ENCODE measurements at places on chromosomes 12 and 14. TPM values are rescaled to one million over a fixed set of nuclear protein-coding genes. Genes with fewer than 3 reads are reported as not detected.

The TOMM20L gene
- 0.92 TPM for total RNA-seq

The LYZ gene
- 3.3 TPM for total RNA-seq

DNA sequence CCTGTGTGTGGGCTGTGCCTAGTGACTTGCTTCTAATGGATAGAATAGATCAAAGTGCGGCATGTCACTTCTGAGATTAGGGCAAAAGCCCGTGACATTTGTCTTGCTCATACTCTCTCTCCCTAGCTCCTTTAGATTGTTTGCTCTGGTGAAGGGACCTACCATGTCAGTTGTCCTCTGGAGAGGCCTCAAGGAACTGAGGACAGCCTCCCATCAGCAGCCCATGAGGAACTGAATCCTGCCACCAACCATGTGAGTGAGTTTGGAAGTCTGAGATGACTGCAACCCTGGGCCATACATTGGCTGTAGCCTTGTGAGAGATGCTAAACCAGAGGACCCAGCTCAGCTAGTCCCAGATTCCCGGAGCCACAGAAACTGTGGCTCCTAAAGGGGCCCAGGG, 101.6 kb upstream of the ESRRB start:
- DNase-seq = no peak

- no peak for DNase-seq
These were observed 1.0 kb downstream of the SOCS4 start for GRCh38 chr14:55028066-55028465.

The CLEC7A gene
- total RNA-seq = not detected

The MDGA2 gene
- not detected for total RNA-seq

DNA sequence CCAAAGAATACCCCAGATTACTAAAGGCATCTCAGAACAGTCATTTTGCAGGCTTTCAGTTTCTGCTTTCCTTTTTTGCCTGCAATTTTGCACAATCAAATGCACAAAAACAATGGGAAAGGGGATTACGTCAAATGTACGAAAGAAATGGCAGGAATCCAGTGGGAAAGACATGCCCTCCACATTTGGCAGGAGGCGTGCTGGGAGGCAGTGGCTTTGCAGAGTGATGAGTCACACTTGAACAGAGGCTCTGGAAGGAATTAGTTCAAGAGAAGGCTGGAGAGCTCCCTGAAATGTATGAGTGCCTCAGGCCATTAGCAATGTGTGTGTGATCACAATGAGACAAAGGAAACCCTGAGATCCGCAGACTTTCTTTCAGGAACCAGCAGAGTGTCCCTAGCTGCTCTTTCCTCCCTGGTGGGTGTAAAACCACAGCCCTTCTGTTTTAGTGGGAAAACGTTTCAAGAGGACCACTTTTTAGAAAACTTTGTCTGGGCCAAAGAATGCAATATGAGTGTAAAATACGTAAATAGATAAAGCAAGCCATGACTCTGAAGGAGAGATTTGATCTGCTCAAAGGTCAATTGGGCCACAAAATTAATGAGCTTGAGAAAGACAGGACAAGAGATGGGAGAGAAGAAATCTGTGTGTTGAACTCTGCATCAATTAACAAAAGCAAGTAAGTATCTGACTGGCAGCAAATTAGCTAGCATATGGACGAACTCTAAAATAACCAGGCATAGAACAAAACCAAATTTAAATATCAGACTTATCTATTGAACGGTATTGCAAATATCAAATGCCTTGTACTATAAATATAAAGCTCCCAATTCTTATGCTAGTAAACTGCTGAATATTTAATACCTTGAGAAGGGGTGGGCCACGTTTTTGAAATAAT, 155.4 kb upstream of the PDE3A start:
- no peak for DNase-seq

DNA sequence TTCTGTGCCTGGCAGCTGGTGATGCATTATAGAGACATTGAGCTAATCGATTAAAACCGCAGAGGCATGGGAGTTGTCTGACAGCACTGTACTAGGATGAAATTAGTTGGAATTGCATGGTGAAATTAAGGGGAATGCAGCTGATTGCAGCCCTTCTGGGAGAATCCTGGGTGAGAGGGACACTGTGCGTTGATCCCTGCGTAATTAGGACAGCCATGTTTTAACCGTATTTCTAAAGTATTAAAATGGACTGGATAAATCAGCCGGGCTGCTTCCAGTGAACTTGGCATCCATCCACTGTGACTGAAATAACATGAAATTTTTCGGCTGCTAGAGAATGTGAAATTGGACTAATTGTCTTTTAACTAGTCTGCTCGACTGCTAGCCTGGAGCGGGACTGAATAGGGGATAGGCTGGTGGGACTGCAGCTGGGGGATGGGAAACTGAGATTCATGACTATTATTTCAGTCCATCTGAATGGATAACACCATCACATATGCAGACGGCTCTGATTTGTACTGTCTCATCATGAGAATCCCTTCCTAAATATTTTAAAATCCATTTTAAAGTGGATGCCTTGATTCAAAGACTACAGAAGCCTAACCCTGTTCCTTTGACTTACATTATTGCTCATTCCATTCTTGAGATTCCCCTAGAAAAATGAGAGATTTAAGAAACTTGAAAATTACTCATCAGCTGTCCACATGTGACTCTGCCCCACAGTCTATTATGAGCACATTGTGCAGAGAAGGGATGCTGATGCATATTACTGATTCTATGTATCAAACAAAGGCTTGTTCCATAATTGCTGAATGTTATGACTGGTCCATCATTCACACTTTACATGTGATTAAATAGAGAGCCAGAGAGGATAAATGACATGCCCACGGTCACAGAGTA, 343.9 kb downstream of the NPAS3 start:
- no peak for DNase-seq

DNA sequence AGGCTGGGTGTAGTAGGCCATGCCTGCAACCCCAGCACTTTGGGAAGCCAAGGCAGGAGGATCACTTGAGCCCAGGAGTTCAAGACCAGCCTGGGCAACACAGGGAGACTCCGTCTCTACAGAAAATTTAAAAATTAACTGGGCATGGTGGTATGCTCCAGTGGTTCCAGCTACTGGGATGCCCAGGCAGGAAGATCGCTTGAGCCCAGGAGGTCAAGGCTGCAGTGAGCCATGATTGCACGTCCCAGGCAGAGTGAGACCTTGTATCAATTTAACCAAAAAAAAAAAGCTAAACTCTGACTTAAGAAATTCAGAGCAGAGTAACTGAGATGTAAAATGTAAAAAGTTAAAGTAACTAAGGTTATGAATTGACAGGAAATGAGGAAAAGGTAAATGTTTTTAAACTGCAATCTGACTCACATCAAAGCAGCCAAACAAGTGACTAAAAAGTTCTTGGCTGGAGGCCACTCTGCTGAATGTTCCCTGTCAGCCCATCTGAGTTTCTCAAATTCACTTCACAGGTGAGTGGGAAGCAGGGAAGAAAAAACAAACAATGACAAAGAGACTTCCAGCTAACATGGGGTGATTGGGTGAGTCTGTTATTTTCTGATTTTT, 21.3 kb downstream of the PRKD1 start:
- DNase-seq = no peak

DNA sequence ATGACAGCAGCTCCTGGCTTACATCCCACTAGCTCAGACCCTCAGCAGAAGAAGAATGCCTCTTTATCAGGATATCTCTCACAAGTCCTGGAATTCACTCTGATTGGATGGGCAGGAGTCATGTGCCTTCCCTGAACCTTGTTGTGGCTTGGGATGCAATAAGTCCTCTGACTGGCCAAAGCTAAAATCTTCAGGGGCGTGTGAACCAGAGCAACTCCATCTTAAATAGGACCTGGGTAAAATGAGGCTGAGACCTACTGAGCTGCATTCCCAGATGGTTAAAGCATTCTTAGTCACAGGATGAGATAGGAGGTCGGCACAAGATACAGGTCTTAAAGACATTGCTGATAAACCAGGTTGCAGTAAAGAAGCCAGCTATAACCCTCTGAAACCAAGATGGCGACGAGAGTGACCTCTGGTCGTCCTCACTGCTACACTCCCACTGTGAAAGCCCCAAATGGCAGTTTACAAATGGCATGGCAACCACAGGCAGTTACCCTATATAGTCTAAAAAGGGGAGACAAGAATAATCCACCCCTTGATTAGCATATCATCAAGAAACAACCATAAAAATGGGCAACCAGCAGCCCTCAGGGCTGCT, 60.4 kb upstream of the FICD start:
- no peak for DNase-seq

GRCh38 chr14:43587183-43587582, 919.9 kb downstream of the FSCB start:
- DNase-seq = no peak

DNA sequence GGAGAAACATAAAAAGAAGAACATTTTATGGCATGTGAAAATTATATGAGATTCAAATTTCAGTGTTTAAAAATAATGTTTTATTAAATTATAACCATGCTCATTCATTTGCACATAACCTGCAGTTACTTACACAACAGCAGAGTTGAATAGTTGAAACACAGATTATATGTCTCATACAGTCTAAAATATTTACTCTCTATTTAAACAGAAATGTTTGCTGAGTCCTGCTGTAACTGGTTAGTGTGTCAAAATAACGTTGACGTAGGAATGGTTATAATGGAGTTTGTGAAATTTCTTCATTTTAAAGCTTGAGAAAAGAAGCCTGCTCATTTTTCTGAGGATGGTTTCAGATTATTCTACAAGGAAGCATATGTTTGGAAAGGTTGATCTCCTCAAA, 196.5 kb upstream of the GARIN2 start:
- DNase-seq = no peak
